Mesendoderm (in vitro differentiated cells): ENCODE measurements at places on chromosomes 5 and 9.

DNA sequence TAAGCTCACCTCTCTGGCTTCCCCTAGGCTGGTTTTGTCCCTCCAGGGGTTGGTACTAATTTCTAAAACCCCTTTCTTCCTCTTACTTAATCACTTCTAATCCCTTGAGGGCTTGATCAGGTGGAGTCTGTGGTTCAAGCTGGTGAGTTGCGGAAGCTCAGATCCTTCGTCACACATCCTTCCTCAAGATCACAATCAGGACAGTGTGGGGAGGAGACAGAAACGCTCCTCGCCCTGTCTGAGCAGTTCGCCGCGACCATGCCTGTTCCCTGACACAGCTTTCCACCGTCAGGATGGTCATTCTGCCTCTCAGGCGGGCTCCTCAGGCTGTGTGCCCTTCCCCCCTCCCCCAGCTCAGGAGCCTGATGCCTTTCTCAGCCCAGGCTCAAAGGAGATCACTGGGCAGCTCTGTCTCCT is 24.3 kb downstream of the CPLX2 start:
- H3K27ac ChIP-seq = no peak overlapping the region
- no peaks in the 10 kb centered on the region for H3K27me3 ChIP-seq
- no peaks in the 10 kb centered on the region for H3K36me3 ChIP-seq
- no peaks in the 10 kb centered on the region for H3K4me1 ChIP-seq
- peak; percentile 31 for DNase-seq

DNA sequence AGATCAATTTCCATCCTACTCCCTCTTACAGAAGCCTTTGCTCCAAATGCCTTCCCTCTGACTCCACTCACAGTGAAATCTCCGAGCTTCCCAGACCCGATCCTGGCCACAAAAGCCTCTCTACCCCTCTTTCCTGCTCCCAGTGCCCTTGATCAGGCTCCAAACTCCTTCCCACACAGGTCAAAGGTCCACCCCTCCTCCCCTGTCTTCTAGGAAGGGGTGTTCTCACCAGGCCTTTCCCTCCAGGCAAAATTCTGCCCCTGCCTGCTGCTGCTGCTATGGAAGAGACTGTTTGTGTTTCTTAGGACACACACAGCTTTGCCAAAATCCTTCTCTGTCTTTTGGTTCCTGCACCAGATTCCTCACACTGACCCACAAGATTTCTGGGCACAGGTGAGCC is 85.8 kb upstream of the ALDH1A1 start:
- H3K27ac ChIP-seq = no peak overlapping the region
- no peaks in the 10 kb centered on the region for H3K36me3 ChIP-seq
- DNase-seq = peak; percentile 60
- H3K27me3 ChIP-seq = no peaks in the 10 kb centered on the region

DNA sequence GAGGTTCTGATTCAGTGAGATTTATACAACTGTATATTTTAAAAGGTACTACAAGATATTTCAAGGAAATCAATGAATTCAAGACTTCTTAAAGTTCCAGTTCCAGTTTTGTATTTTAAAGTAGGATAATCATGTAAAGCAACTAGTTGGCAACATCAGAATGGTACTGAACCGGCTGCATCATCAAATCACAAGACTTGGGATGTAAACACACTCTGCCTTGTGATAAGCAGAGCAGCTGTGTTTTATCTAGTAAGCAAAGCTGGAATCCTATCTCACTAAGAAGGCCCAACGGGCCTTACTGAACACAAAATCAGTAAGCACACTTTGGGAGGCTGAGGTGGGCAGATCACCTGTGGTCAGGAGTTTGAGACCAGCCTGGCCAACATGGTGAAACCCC is 327.2 kb upstream of the NREP start:
- H3K36me3 ChIP-seq = no peaks in the 10 kb centered on the region
- DNase-seq = no peak

GRCh38 chr5:65204966-65205365 is 276.8 kb downstream of the ADAMTS6 start:
- no peak overlapping the region for H3K4me3 ChIP-seq
- no peak overlapping the region for H3K27ac ChIP-seq
- no peak for DNase-seq
- no peaks in the 10 kb centered on the region for H3K27me3 ChIP-seq

DNA sequence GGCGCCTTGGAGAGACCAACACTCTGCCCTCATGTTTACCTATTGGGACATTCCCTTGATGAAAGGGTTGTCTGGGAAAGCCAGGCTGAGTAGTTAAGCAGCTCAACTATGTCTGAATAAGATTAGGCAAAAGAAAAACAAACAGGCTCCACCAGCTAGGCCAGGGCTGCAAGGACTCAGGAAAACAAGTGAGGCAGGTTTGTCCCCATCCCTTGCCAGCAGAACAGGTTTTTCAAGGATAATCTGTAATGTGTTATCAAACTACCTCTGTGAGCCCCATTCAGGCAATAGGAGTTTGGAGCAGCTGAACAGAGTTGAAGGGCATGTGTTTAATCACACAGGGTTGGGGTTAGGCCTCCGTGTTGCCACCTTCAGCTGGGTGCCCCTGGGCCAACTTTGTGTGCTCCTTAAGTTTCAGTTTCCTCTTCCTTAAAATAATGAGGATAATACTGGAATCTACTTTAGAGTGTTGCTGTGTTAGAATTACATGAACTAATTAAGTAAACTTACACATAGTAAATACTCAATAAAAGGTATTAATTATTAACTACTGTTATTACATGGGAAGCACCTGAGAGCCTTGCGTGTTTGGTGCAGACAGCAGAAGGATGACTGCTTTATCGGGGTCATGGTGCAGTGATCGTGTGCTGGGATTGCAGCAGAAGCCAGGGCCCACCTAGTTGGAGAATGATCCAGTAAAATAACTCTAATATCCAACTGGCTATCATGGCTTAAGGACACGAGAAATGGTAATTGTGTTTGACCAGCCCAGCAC is 72.1 kb upstream of the ATP10B start:
- no peaks in the 10 kb centered on the region for H3K36me3 ChIP-seq
- H3K4me1 ChIP-seq = peaks cover 2% of the 10 kb centered on the region
- H3K4me3 ChIP-seq = no peak overlapping the region
- H3K27ac ChIP-seq = no peak overlapping the region
- DNase-seq = peak; percentile 84

DNA sequence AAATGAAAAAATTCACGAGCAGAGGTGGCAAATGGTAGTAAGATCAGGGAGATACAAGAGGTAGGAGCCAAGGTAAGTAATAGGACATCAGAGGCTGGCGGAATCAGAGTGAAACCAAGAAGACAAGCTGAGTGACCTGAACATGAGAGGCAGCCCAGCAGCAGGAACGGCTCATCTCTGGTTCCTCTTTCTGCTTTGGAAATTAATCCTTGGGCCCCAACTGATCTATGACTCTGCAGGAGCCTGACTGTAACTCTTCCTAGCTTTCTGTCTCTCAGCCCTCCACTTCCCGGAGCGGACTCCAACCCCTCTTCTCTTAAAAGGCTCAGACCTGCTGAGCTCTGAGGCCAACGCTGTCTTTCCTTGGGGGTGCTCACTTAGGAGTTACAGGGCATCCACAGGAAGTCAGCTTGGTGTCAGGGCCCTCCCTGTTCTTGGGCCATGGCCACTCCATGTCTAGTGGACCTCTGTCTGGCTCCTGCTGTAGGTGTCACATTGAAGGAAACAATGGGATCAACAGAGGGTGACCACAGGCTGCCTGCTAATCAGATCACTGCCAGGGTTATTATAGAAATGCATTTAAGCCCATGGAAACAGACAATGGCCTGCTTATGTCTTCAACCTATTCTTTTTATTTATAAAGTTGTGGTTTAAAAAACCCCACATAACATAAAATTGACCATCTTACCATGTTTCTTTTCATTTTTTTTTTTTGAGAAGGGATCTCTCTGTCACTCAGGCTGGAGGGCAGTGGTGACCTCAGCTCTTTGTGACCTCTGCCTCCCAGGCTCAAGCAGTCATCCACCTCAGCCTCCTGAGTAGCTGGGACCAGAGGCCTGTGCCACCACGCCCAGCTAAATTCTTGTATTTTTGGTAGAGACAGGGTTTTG is 22.5 kb upstream of the SHB start:
- peaks cover 16% of the 10 kb centered on the region for H3K4me1 ChIP-seq
- H3K4me3 ChIP-seq = no peak overlapping the region
- no peaks in the 10 kb centered on the region for H3K36me3 ChIP-seq
- no peaks in the 10 kb centered on the region for H3K27me3 ChIP-seq

DNA sequence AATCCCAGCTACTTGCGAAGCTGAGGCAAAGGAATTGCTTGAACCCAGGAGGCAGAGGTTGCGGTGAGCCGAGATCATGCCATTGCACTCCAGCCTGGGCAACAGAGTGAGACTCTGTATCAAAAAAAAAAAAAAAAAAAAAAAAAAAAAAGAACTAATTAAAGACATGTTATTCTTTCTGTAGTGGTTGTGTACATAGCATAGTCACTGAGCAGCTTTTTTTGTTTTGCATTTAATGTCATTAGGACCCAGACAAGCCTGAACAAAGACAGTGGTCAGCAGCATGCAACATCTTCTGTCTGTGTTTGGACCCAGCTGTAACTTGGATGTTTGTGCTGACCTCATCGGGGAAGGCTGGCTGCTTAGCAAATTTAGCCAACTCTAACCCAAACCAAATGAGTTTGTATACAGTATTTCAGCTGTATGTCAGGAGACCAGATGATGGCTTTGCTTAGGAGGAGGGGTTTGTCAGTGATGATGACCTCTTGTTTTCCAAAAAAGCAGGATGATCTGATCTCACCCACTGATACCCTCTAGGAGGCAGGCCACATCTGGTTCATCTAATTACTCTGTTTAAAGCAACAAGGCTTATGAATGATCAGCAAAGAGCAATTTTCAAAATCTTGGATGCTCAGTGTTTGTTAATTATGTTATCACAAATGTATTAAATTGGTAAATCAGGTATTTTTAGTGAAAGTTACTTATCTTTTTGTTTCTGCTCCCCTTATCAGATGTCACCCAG is 39.5 kb downstream of the SNCAIP start:
- H3K4me1 ChIP-seq = no peaks in the 10 kb centered on the region
- no peak overlapping the region for H3K27ac ChIP-seq
- no peaks in the 10 kb centered on the region for H3K36me3 ChIP-seq
- H3K27me3 ChIP-seq = no peaks in the 10 kb centered on the region
- H3K4me3 ChIP-seq = no peak overlapping the region
- peak; percentile 24 for DNase-seq

DNA sequence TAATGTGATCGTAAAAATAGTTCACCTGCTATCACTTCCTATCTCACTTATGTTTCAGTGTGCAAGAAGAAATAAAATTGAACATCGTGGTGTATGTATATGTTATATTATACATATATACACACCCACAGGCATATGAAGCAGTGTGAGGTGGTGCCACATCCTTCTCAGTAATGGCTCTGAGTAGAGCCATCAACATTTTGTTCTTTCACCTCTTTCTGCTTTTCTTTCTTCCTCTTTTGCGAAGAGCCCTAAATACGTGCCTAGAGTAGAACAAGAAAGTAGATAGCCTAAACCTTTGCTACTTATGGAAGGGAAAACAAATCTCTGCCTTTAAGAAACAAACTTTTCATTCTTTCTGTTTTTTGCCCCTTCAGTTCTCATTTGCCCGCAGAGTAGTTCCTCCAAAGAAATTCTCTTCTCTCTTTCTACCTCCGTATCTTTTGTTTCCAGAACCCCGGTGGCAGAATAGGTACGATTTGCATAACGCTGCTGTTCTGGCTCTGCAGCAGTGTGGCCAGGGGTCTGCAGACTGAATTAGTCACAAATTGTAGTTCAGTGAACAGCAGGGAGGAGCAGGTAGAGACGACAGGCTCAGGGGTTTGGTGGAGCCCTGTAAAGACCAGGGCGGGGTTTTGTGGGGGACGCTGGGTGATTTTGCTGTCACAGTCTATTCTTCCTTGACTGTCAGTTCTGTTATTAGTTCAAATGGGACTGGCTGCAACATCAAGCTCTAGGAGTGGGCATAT is 40.5 kb upstream of the PJA2 start:
- DNase-seq = no peak
- no peak overlapping the region for H3K27ac ChIP-seq
- H3K36me3 ChIP-seq = no peaks in the 10 kb centered on the region
- no peaks in the 10 kb centered on the region for H3K4me1 ChIP-seq
- no peak overlapping the region for H3K4me3 ChIP-seq
- H3K27me3 ChIP-seq = no peaks in the 10 kb centered on the region

DNA sequence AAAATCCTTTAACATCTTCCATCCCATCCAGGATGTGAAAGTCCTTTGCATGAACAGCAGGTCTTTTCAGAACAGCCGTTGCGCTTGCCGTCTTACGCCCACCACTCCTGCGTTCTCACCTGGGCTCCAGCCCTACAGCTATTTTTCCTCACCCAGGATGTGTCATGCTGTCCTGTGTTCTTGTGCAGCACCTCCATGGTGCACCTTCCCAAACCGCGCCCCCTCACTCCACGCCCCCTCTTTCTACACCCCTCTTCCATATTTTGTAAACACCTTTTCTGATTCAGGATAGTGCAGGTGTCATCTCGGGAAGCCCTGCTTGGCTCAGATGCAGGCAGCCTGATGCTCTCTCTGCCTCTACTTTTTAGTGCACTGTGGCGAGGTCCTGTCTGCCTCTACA is 18.4 kb downstream of the CAMK4 start:
- no peaks in the 10 kb centered on the region for H3K27me3 ChIP-seq
- no peaks in the 10 kb centered on the region for H3K36me3 ChIP-seq
- H3K4me3 ChIP-seq = no peak overlapping the region
- H3K27ac ChIP-seq = no peak overlapping the region
- DNase-seq = no peak

GRCh38 chr5:172777881-172778814 is 7.2 kb upstream of the DUSP1 start:
- peak; percentile 70 for DNase-seq
- H3K4me3 ChIP-seq = no peak overlapping the region
- no peaks in the 10 kb centered on the region for H3K27me3 ChIP-seq

DNA sequence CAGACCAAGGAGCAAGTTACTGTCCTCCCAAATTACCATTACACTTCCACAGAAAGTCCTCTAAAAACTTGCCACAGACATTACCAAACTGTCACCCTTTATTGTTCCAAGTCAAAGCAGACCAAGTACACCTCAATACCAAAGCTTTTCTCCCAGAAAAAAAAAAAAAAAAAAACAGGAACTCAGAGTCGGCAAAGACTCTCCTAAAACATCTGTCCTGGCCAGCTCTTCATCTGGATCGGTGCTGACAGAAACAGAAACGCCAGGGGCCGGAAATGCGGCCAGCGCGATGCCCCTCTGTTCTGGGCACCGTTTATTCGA is 718 bp downstream of the DEPDC1B start:
- H3K4me1 ChIP-seq = peaks cover 8% of the 10 kb centered on the region
- no peak for DNase-seq
- H3K27ac ChIP-seq = peak overlapping the region; percentile 75
- no peaks in the 10 kb centered on the region for H3K36me3 ChIP-seq
- peak overlapping the region; percentile 73 for H3K4me3 ChIP-seq
